ENCODE measurements at places on chromosomes 4 and X.

DNA sequence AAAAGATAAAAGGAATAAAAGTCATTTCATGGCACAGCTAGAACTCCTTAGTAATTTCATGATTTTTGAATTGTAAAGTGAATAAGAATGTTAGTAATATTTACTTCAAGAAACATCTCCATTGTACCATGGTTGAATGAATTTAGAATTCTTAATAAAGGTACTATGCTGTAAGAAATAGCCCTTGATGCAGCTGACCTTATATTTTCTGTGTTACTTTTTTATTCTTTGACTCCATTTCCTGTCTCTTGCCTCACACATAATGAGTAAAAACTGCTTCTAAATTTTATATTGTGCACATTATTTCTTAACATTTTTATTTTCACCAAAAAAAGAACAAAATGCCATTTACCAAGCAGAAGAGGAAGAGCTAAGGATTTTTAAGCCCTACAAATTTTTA, 81.9 kb upstream of the PDHA2 start:
- DNase-seq: no peak

DNA sequence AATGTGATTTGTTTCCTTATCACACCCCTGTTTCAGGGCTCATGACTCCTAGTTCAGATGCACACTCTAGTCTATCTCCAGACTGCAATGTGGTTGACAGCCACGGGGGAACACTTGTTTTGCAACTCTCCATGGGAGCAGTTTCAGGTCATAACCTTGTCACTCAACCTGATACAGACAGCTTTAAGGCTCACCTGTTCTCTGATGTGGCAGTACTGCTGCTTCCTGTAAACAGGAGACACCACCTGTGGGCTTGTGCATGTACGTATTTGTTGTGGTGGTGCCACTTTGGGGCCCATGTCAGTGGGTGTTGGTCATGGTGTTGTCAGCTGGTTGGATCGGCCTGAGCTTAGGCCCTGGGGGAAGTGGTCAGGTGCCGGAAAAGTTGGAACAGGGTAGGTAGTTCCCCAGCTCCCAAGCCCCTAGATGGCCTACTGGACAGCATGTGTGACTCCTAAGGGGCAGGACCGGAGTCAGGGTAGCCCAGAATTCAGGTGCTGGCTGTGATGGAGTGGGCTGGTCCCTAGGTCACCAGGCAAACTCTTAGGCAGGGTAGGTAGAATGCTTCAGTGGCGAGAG, 46.2 kb downstream of the FAM9B start:
- DNase-seq: no peak

GRCh38 chr4:160523231-160523630, 1420.4 kb downstream of the RAPGEF2 start:
- no peak for DNase-seq

DNA sequence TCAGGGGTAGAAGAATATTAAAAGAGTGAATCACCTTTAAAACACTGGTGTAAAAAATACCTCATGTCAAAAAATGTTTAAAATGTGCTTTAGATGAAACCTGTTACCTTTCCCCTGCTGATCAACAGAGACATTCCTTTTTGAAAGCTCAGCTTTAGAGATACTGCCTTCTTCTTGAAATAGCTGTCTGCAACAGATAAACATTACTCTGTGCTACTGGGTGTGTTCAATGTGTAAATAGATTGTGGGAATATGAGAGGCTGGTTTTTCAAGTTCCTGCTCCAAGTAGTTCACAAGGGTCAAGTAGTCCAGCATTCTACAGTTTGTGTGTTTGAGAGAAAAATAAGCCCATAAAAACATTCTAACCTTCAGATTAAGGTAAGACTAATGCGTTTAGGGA, at the start of gene SYTL5:
TSS of gene SYTL5 (plus strand) at position 263 of the 400 bp plus-strand sequence. CDS start 27,337 bp downstream, outside the sequence.
- no peak for DNase-seq

DNA sequence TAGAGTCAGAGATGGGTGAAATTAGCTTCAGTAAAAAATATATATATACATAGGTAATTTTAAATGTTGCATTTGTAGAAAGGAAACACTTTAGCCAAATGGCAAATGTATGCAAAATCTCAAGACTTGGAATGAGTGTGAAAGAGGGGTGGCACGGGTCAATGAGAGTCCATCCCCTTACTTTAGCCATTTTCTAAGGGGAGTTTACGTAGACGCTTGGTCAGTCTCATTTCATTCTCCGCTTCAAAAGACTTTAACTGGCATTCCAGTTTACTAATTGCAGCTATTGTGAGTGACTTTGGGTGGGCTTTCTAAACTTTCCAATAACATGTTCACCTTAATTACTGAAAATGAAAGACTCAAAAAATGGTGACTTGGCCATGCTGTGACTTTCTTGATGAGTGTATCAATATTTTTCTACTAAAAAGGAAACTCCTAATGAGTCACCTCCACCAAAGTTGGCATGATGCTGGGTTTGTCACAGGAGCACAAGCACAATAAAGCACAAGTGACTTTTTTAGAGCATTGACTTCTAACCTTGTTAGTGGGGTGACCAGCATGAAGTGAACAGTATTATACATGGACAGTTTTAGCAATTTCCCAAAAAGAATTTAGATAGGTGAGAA, 356.0 kb upstream of the RASGEF1B start:
- no peak for DNase-seq

GRCh38 chr4:18961266-18961665, 939.7 kb upstream of the LCORL start:
- no peak for DNase-seq

- DNase-seq: peak; percentile 32
Measured at GRCh38 chr4:36256398-36256891, 12.1 kb upstream of the ARAP2 start.
